ENCODE measurements at places on chromosomes 12 and 14.

DNA sequence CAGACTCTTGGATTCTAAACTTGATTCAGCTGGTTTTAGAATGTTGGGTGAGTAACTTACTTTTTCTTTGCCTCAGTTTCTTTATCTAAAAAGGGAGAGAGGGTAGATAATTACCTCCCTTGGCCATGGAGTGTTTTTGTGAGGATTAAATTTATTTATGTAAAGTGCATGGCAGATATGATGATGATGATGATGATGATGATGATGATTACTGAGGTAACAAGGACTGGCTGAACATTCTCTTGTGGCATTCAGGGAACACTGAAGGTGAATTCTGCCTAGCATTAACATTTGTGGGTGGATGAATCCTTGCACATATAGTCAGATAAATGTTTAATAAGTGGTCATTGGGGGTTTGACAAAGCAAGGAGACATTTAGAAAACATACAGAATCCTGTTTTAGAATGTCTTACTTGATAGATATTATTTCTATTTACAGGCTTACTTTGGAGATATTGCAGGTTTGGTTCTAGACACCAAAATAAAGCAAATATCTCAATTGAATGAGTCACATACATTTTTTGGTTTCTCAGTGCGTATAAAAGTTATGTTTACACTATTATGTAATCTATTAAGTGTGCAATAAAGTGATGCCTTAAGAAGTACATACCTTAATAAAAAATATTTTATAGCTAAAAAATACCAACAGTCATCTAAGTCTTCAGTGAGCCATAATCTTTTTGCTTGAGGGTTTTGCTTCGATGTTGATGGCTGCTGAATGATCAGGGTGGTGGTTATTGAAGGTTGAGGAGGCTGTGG lies 123.2 kb downstream of the SNAPC1 start:
- DNase-seq = no peak

GRCh38 chr14:71555654-71556559 lies 376.3 kb upstream of the RGS6 start:
- peak; percentile 62 for DNase-seq

DNA sequence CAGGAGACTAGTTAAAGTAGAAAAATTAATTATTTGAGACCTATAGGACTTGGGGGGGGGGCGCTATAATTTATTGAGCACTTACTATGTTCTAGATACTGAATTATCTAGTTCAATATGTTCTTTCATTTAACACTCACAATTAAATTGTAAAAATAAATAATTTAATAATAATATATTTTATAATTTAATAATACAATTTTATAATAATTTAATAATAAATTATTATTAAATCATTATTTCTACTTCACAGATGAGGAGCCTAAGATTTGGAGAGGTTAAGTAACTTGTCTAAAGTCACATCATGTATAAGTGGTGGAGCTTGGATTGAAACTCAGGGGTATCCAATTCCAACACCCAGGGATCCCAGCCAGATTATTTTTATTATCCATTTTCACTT lies 98.8 kb upstream of the CCDC175 start:
- no peak for DNase-seq

- DNase-seq = no peak
Measured at GRCh38 chr12:117513353-117513752, 151.9 kb upstream of the NOS1 start.

GRCh38 chr12:109949089-109949488 lies 47.1 kb downstream of the GIT2 start:
- DNase-seq = no peak

DNA sequence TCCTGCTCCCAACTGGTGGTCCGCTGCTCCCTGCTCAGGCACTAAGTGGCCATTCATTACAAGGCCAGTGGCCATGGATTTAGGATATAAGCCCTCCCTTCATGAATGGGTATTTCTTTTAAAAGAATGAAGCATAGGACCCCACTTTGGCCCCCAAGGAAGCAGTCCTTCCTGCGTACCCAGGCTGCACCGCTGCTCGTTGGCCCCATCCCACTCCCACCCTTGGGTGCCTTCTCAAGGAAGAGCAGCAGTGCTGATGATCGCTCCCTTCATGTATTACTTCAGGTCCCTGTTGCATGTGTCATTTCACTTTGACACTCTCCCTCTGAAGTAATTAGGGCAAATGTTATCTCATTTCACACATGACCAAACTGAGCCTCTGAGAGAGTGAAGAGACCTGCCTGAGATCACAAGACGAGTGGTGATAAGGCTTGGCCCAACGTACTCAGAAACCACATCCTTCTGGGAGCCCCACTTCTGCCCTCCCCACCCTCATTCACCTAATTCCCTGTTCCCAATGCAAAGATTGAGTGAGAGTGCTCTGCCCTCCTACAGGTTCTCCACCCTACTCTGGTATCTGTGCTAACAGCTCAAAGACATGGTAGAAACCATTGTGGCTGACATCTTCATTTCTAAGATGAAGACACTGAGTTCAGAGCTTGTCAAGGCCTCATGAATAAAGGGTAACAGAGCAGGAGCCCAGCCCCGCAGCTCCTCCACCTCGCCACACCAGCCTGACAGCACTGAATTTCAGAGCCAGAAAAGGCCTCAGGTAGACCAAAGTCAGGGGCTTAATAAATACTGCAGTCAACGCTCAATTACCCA lies 10.3 kb upstream of the KRT2 start:
- no peak for DNase-seq

- DNase-seq = no peak
Measured at GRCh38 chr12:61667676-61668075, 592.5 kb upstream of the USP15 start.

DNA sequence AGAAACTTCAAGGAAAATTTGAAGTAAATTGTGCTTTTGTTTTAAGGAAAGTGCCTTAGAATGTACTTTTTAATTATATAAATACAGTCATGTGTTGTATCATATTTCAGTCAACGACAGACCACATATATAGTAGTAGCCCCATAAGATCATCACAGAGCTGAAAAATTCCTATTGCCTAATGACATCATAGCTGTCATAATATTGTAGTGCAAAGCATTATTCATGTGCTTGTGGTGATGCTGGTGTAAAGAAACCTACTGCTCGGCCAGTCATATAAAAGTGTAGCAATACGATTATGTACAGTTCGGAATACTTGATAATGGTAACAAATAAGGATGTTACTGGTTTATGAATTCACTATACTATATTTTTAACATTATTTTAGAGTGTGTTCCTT lies 198.9 kb upstream of the SLC16A7 start:
- DNase-seq = no peak

DNA sequence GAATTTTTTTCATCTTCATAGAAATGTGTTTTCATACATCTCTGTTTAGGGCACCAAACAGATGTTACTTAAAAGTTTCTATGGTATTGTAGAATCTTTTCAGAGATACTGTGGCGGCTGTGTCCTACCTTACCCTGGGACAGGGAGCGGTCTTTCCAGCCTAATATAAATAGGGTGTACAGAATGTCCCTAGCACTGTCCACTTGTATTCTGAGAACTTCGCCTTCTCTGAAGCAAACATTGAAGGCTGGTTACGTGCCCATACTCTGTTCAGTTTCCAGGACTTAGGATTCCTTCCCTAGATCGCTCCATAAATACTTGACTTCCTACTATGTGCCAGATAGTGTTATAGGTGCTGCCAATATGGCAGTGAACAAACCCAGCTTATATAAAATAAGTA lies 24.3 kb upstream of the SLC38A2 start:
- no peak for DNase-seq

- DNase-seq = no peak
Measured at GRCh38 chr12:10101648-10102220, 2.9 kb upstream of the CLEC1A start.

- DNase-seq = no peak
Measured at GRCh38 chr12:122452701-122453285, 30.3 kb upstream of the CLIP1 start.

GRCh38 chr14:66341239-66341638 lies 144.9 kb upstream of the CCDC196 start:
- no peak for DNase-seq

- DNase-seq = no peak
Measured at GRCh38 chr14:34971381-34971780, 11.4 kb upstream of the SRP54 start.

Measured in activated CD8-positive, alpha-beta memory T cell treated with anti-CD3 and anti-CD28 coated beads, Interleukin-2, amount 50 U/mL, for 4 hours (primary cell).